Neural progenitor cell (in vitro differentiated cells): ENCODE measurements at places on chromosomes 11 and 22. TPM values are rescaled to one million over a fixed set of nuclear protein-coding genes. Genes with fewer than 3 reads are reported as not detected.

DNA sequence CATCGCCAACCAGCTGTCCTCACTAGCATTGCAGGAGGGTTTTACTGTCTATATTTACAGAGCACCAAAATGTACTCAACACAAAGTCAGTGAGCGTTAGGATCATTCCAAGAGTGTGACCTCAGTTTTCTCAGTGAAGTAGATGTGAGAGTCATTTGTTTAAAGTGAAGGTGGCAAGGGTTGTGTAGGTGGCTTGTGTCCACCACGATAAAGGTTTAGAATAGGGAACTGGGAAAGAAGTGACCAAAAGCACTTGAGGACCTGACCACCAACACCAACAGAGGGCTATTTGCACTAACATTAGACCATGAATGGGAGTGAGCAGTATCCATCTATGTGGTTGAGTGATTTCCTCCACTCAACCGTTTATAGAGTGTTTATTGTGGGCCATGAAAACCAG is 152.5 kb upstream of the POU2AF2 start:
- DNase-seq: no peak

DNA sequence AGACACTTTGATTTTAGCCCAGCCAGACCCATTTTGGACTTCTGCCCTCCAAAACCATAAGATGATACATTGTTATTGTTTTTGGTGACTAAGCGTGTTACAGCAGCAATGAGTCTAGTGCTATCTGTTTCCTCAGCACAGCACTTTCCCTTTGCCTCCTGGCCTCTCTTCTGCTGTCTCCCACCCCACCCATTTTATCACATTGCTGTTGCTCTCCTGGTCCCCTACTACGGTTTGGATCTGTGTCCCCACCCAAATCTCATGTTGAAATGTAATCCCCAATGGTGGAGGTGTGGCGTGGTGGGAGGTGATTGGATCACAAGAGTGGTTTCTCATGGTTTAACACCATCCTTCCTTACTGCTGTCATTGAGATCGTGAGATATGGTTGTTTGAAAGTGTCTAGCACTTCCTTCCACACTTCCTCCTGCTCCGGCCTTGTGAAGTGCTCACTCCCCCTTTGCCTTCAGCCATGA is 59.8 kb upstream of the CD82 start:
- DNase-seq: no peak

DNA sequence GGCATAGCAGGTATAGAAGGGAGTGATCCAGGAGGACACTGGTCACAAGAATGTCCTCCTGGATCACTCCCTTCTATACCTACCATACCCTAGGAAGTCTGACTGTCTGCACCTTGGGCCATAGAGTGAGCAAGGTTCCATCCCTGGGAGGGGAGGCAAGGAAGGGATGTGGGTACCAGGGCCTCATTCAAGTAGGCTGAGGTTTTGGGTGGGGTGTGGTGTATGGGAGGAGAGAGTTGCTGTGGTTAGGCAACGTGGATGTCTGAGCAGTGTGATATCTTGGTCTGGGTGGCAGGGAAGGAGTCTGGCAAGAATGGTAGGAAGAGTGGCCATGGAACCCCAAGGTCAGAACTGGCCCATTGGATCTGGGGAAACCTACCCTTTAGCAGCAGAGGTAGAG is 13.2 kb downstream of the PPFIBP2 start:
- no peak for DNase-seq

DNA sequence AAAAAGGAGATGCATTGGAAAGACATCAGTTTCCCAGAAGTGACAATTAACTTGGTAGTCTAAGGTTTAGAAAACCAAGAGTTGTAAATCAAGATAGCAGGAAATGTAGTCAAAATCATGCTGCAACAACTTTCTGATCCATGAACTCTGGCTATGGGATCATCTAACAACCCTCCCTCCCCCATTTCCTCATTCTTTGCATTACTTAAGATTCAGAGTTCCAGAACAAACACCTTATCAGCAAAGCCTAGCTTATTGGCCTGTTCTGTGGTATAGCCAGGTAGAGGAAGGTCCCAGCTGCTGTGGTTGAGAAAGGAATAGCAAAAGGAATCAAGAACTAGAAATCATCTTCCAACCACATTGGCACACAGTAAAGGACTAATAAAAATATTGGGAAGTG is 651.1 kb downstream of the METTL15 start:
- no peak for DNase-seq

GRCh38 chr22:37633089-37633624 is 6.3 kb upstream of the SH3BP1 start:
- no peak for DNase-seq

SCN4B gene
- total RNA-seq: 3.6 and 7.1 TPM in 2 replicates

GRCh38 chr11:133778161-133778560 is 67.2 kb downstream of the SPATA19 start:
- no peak for DNase-seq

- no peak for DNase-seq
Observed at GRCh38 chr22:25200967-25201366, 1.3 kb downstream of the CRYBB3 start.

DNA sequence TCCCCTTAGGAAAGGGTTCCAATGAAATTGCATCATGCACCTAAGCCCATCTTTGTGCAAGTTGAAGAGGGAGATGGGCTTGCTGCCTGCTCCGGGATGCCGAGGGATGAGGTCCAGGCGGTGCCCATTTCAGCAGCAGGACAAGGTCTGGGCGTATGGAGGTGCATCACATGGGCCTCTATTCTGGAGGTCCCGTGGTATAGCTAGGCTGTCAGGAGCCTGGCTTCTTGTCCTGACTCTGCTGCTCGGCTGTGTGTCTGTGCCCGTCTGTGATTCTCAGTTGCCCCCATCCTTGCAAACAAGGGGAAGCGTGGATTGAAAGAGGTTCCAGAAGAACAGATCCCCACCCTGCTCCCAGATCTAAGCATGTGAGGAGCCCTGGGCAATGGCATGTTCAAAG is 130.0 kb downstream of the OSBP2 start:
- no peak for DNase-seq

DNA sequence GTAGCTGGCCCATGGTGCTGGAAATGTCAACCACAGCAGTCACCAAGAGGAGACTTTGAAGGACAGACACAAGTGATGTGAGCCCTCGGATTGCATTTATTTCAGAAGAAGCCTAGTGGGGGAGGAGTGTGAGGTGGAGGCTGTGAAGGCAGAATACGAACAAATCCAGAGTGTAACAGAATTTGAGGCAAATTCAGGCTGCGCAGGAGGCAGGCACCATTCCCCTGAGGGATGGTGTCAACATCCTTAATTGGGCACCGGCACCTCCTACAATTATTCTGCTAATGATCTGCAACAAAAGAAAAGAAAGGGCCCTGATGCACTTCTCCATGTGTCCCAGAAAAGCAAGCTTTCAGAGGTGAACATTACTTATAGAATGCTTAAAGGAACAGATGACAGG is 32.2 kb downstream of the CWC15 start:
- DNase-seq: no peak
